ENCODE measurements at places on chromosomes 5 and 9.

DNA sequence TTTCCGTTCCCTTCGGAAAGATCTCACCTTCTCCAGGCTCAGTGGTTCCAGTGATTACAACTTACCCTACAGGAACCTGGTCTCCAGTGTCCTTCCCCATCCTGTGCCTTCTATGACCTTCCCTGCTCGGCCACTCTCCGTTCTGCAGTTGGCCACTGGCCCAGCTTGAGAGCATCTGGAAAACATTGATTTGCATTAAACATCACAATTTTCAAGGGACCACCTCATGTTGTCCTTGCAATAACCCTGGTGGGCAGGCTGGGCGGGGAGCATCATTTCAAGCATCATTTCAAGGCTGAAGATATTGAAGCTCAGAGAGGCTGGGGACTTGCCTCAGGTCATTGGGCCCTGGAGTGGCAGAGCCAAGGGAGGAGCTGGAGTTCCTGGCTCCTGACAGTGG is 177.4 kb downstream of the SEC61B start:
- DNase-seq, result no peak

- DNase-seq, result no peak
These were observed 49.2 kb upstream of the FBXL17 start for GRCh38 chr5:108430931-108431608.

- DNase-seq, result no peak
These were observed 174.4 kb downstream of the MUSK start for GRCh38 chr9:110842986-110843385.

DNA sequence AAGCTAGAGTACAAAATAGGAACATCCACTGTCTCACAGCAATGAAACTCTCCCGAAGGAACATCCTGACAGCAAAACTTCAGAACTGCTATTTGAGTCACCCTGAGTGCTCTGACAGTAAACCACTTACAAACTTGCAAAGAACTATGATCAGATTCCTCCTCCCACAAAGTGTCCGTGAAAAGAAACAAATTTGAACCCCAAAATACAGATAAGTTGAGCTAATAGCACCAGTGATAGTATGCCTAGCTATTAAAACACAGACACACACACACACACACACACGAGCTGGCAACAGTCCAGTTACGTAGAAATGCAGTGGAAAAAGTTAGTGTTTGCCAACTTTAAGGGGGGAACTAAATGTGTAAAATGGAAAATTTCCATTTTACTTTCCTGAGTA is 3.1 kb upstream of the GLIS3 start:
- DNase-seq, result no peak

- no peak for DNase-seq
These were observed 55.8 kb downstream of the AQP7 start for GRCh38 chr9:33346564-33346963.

- DNase-seq, result no peak
These were observed 34.8 kb upstream of the PANK3 start for GRCh38 chr5:168613996-168614395.

DNA sequence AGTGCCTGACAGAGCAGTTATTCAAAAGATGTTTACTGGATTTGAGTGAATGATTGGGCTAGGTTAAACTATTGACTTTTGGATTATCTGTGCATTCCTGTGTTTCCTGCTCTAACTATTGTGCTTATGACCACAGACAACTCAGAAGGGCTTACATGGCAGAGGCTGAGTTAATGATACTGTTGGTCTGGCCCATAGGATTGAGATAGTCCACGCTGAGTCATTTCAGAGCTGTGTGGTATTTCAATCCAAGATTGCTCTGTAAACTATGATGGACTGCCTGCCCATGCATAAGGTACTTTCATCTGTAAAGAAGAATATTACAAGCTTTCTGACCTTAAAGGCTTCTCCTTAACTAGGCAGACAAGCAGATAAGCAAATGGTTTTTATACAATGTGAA is 49.1 kb upstream of the SLIT3 start:
- DNase-seq, result no peak

GRCh38 chr5:644971-645370 is 32.8 kb downstream of the CEP72 start:
- no peak for DNase-seq

GRCh38 chr5:65760504-65761275 is 38.7 kb downstream of the NLN start:
- no peak for DNase-seq

Measured in NCI-H510A treated with DMSO at 0.1 percent for 48 hours (cell line).